ENCODE measurements at places on chromosomes 2 and 18.
A peak's percentile ranks its signal among the peaks of the same experiment; 100 is the strongest.

- DNase-seq = no peak
Observed at GRCh38 chr2:101742547-101742946, 45.0 kb downstream of the MAP4K4 start.

- DNase-seq = no peak
Observed at GRCh38 chr2:212646698-212647366, 108.2 kb upstream of the ERBB4 start.

- no peak for DNase-seq
Observed at GRCh38 chr18:68532328-68532885, 182.5 kb downstream of the TMX3 start.

DNA sequence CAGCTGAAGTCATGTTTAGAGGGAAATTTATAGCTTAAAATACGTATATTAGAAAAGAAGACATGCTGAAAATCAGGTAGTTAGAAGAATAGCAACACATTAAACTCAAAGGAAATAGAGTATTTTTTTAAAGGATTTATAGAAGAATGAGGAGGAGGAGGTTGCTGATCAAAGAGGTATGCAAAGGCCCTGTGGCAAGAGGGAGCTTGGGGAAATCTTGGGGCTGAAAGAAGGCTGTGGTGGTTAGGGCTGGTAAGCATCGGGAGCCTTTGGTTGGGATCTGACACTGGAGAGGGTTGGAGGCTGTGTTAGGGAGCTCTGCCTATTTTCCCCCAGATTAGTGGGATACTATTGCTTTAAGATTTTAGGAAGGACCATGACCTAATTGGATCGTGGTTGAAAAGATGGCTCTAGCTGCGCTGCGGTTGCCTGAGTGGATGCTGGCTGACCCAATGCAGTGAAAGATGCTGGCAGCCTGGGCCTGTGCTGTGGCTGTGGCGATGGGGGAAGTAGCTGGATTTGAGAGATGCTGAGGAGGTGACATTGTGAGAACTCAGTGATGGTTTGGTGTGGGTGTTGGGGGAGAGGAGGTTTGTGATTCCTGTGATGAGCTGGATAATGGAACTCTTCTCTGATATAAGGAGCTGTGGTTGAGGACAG lies 11.7 kb downstream of the DGKD start:
- DNase-seq = no peak

DNA sequence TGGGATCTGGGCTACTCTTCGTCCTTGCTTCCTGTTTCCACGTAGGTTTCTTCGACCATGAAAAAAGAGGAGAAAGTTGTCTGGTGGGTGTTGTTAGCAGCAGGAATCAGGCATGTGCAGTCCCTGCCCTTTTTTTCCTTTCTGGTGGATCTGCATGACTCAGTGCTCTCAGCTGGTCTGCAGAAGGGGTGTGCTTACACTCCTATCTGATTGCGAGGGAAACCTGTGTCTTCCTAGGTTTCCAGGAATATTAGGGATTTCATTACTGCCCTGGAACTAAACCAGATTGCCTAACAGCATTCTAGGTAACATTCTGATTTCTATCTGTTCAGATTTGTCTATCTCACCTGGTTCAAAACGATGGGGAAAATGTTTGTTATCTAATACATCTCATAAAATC lies 174.3 kb downstream of the CCDC102B start:
- no peak for DNase-seq

DNA sequence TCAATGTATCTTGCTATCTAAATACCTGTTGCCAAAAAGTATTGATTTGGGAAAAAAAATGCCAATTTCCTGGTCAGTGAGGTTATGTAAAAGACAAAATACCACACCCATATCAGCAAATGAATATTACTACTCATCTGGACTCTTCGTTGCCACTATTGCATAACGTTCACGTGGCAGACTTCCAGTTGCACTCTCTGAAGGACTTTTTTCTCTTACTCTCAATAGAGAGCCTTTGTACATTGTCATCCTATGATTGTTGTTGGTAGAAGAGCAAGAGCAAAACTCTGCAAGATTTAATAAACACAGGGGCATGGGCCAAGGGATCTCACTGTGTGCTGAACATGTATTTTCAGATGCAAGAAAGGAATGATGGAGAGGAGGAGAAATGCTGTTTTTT lies 689.8 kb downstream of the MBD2 start:
- DNase-seq = no peak

DNA sequence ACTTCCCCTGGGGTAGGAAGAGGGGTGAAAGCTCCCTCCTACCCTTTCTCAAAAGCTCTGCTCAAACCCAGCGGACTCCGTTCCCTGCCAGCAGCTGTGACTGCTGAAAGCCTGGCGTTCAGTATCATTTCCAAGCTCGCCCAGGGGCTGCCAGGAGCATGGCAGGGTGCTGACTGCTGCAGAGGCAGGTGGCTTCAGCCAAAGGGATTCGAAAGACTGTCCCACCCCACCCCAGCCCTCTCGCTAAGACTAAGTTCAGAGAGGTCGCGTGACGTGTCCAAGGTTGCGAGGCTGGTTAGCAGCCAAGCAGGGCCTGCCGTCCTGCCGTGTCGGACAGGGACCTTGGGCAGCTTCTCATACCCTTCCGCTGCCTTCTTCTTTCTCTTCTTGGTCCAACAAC lies 72.3 kb upstream of the RAB12 start:
- no peak for DNase-seq

- no peak for DNase-seq
Observed at GRCh38 chr2:233469261-233470010, 97.1 kb downstream of the USP40 start.

- no peak for DNase-seq
Observed at GRCh38 chr2:195212586-195212985, 444.4 kb upstream of the SLC39A10 start.

GRCh38 chr18:3247240-3248061 lies at the start of gene MYL12A:
TSS of gene MYL12A (plus strand) at chr18:3247801. CDS start at chr18:3253248, 5,447 bp downstream.
- DNase-seq = peak; percentile 99

DNA sequence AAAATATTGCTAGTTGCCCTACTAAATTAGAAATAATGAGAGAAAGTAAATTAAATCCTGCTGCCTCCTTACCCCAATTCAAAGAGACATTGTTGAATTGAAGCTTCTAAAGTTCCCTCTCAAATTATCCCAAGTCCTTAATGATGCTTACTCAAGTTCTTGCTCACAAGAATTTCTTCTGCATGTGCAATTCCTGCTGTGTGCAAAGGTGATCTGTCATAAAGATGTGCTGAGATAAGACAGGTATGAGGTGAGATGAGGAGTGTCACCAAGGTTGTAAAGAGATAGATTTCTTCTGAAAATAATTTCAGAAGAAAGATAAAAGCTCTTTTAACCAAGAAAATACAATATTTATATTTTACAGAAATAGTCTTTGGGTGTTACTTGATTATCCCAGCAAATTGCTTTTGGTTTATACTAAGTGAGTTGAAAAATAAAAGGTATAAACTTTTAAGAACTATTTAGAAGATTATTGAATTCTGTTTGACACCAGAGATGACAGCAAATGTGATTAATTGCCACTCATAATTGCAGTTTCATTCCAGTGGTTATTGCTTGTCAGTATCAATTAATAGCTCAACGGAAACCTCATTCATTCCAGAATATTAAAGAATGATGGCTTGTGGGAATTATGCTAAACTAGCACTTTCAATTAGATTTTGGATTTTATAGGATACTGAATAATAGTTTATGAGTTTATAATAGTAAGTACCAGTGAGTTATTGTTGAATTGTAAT lies 674.3 kb downstream of the STK39 start:
- no peak for DNase-seq

DNA sequence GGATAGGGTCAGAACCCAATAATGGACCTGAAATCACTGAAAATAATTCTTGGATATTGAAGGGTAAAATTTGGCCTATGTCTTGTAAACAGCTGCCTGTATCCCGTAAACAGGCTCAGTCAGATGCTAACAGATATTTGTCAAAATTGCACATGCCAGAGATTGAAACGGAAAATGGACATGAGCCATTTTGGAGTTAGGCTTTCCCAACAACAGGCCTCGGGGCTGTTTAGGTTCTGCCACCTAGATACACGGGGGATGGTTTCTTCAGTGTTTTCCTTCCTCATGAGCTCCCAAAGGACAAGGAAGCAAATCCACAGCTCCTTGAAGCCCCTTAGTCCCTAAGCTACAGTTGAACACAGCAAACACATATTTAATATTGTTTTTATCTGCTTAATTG lies 204.2 kb upstream of the FOSL2 start:
- DNase-seq = no peak

DNA sequence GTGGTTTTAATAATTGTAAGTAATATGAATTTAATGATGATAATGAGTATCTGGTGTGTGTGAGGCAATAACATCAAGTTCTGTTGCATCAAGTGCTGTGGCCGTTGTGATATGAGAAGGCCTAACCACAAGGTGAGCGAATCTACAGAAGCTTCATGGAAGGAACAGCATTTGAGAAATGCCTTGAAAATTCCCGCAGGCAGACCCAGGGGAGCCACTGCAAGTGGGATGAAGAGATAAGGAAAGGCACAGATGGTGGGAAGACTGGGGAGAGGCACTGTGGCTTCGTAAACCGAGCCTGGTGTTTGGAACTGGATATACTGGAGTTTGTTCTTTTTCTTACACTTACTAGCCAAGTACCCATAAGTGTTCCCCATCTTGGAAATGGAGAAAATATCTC lies 357.5 kb downstream of the PTPRM start:
- no peak for DNase-seq

GRCh38 chr18:43665105-43665788 lies 388.0 kb upstream of the SYT4 start:
- no peak for DNase-seq

DNA sequence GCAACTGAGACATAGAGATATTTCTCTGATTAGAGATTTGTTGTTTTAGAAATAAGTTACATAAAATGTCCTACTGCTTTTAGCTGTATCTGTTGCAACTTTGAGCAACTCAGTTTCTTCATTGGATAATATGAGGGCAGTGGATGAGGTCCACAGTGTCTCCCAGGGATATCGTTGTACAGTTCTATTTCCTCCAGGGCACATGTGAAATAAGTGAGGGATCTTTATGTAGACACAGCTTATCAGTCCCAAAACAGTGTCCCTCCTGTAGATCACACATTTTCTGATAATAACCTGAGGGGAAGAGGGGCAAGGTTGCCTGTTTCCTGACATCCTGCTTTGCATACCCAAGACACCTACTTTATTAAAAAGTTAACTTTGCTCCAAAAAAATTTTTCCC lies 1231.2 kb upstream of the ZEB2 start:
- DNase-seq = no peak

- DNase-seq = no peak
Observed at GRCh38 chr18:62655520-62656219, 59.7 kb upstream of the PHLPP1 start.

- DNase-seq = peak; percentile 1
Observed at GRCh38 chr2:227057060-227057459, 106.9 kb downstream of the COL4A4 start.

DNA sequence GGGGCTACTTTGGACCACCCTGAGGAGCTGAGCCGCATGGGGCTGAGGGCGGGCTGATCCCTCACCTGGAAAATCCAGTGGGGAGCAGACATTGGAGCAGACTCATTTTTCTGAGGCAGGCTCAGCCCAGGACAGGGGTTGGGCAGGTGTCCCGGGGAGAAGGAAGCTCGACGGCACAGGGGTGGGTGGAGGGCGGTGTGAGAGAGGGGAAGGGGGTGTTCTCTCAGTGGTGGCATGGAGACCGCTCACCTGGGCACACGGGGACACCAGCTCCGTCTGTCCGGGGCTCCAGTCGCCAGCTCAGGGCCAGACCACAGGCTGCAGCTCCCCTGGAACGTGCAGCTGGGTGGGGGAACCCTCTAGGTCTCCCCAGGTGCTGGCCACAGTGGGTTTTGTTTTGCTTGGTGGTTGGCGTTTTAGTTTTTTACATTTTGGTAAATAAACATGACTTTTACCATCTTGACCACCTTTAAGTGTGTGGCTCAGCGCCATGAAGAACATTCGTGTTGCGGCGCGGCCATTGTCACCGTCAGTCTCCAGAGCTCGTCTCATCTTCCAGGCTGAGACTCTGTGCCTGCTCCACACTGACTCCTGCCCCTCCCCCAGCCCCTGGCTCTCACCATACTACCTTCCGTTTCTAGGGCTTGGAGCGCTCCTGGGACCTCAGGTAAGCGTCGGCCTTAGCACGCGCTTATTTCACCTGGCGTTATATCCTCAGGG lies 4.3 kb upstream of the MAB21L4 start:
- DNase-seq = no peak

DNA sequence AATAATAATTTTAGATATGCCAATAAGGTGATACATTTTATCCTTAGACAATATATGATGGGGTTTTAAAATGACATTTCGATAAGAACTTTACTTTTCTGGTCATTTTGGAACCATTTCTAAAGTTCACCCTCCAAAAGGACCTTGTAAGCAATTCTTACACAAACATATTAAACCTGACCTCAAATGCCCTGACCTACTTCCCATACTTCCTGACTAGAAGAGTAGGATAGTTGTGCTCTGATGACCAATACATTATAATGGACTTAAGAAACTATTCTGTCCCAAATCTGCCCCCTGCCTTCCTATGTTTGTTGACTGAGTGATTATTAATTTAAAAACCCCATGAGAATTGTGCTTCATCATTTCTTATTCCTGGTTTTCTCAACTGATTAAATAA lies 24.6 kb downstream of the GCA start:
- DNase-seq = no peak

GRCh38 chr2:65431421-65432226 lies 775 bp downstream of the SPRED2 start:
- peak; percentile 66 for DNase-seq

DNA sequence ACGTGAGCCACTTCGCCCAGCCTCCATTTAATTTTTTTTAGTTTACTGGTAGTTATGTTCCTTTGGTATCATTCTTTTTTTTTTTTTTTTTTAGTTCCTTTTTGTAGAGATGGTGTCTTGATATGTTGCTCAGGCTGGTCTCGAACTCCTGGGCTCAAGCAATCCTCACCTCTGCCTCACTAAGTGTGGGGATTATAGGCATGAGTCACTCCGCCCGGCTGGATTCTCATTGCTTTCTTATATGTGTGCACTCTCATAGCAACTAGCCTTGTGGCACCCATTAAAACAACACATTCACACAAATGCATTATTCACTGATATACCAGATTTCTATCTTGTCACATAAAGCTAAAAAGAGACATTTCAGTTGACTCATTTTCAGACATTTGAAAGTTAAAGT lies 4.2 kb downstream of the TTC27 start:
- no peak for DNase-seq

- peak; percentile 20 for DNase-seq
Observed at GRCh38 chr2:99753505-99753904, 263.7 kb upstream of the REV1 start.

GRCh38 chr18:63421514-63421913 lies 762 bp downstream of the VPS4B start:
- DNase-seq = peak; percentile 33

- no peak for DNase-seq
Observed at GRCh38 chr2:82735336-82735735, 1723.7 kb downstream of the SUCLG1 start.

- DNase-seq = no peak
Observed at GRCh38 chr2:176136374-176137251, 7.1 kb downstream of the HOXD8 start.

Measured in suppressor macrophage (primary cell).